ENCODE measurements at places on chromosomes 7 and 10.

DNA sequence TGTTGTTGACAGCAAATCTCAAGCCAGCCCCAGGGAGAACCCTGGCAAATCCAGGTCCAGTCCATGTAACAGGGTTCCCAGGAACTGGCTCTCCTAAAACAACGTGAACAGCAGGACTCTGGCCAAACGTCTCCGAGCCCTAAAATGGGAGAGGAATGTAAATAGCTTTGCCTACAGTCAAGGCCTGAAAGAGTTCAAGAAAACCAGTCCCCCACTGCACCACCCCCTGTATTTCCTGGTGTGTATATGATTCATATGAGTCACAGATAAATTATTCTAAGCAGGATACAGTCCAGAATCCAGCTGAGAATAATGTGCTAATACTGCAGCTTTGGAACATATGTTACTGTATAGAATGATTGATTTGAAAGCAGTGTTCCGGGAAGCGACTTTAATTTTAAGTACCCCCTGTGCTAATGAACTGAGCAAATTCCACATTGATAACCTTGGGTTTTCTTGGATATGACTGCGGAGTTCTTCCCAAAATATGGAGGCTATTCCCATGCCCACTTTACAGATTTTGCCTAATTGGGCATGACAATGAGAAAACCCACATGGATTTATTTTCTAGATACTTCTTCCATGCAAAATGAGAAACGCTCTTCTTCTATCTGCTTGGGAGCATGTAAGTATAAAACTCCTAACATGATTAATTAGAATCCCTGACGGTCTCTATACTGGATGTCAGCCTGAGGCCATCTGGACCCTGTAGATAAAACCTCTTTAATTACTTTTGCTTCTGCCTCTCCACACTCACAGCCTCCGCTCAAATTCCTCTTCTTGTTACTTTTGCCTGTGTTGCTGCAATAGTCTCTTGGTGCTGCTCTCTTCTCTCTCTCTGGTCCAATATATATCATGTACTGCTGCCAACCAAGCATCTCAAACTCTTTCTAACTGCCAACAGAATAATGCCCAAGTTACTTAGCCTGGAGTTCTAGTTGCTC is 50.2 kb downstream of the LAMB4 start:
- peak overlapping the region; percentile 72 for H3K27ac ChIP-seq
- H3K36me3 ChIP-seq, result no peaks in the 10 kb centered on the region
- H3K4me1 ChIP-seq, result peaks cover 47% of the 10 kb centered on the region
- no peak overlapping the region for H3K4me3 ChIP-seq
- H3K27me3 ChIP-seq, result no peaks in the 10 kb centered on the region

GRCh38 chr10:117239721-117240620 is 943 bp upstream of the SLC18A2 start:
- H3K4me3 ChIP-seq, result no peak overlapping the region
- H3K36me3 ChIP-seq, result no peaks in the 10 kb centered on the region
- H3K27me3 ChIP-seq, result peaks cover 31% of the 10 kb centered on the region
- DNase-seq, result no peak

DNA sequence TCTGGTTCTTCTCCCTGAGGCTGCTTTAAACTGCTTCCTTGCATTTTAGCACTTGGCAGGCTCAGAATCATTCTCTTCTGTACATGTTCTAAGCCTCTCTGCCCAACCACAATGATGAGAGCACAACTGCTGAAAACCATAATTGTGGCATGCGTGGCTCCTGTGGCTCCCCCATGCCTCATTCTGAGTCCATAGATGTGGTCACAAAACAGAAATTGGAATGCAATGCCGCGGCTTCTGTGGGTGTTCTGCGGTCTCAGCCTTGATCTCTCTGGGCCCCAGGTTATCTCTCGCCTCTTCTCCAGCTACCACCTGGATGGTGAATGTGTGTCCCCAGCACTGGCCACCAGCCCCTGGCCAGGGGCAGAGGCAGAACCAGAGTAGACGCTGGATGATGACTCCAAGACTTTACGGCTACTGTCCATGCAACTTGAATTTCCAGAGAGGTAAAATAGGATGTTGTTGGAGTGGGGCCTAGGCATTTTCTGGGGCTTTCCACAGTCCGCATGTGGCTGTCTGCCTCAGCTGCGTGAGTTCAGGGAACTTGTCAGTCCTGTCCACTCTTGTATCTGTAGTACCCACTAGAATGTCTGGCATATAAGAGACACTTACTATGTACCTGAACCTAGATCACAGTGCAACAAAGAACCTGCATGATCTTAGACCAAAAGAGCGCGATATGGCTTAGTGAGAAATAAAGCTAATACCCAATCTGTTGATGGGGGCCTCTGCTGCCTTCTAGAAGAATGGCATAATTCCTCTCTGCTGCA is 52.4 kb upstream of the ADRB1 start:
- no peaks in the 10 kb centered on the region for H3K4me1 ChIP-seq
- no peaks in the 10 kb centered on the region for H3K27me3 ChIP-seq
- DNase-seq, result no peak
- no peak overlapping the region for H3K4me3 ChIP-seq
- H3K27ac ChIP-seq, result no peak overlapping the region
- no peaks in the 10 kb centered on the region for H3K36me3 ChIP-seq

- no peak overlapping the region for H3K27ac ChIP-seq
- no peaks in the 10 kb centered on the region for H3K27me3 ChIP-seq
- H3K4me3 ChIP-seq, result no peak overlapping the region
- 0 out of 2 replicates have a peak, but pooled peaks cover 4% of the 10 kb centered on the region for H3K4me1 ChIP-seq
Observed at GRCh38 chr10:50851884-50852671, 33.3 kb downstream of the A1CF start.

Data from SJSA1 (cell line).